ENCODE measurements at places on chromosomes 7 and 10.

DNA sequence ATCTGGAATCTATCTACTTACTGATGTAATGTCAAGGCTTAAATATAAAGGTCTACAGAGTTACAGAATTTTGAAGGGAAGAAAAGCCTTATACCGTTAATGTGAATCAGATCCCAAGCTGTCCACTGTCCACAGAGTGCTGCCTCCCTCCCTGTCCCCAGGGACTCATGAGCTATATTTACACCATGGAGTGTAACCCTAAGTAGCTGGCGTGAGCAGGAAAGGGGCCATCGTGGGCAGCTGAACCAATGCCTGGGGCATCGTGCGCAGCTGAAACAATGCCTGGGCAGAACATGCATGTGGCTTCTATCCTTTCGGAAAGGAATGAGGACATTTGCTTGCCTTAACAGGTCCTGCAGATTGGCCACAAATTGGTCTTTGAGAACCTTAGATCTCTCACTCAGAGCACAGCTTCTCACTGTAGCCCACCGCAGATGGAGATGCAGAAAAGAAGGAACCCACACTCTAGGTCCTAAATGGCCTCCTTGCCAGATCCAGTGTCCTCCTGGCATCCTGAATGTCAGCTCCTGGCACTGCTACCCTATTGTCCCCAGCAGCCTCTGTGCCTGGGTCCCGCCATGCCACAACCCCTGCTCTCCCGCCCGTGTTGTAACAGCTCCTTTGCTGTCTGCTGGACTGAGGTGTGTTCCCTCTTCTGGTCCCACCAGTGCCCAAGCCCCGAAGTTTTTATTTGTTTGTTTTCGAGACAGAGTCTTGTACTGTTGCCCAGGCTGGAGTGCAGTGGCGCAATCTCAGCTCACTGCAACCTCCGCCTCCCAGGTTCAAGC, 30.3 kb downstream of the CCDC3 start:
- no peak for DNase-seq

DNA sequence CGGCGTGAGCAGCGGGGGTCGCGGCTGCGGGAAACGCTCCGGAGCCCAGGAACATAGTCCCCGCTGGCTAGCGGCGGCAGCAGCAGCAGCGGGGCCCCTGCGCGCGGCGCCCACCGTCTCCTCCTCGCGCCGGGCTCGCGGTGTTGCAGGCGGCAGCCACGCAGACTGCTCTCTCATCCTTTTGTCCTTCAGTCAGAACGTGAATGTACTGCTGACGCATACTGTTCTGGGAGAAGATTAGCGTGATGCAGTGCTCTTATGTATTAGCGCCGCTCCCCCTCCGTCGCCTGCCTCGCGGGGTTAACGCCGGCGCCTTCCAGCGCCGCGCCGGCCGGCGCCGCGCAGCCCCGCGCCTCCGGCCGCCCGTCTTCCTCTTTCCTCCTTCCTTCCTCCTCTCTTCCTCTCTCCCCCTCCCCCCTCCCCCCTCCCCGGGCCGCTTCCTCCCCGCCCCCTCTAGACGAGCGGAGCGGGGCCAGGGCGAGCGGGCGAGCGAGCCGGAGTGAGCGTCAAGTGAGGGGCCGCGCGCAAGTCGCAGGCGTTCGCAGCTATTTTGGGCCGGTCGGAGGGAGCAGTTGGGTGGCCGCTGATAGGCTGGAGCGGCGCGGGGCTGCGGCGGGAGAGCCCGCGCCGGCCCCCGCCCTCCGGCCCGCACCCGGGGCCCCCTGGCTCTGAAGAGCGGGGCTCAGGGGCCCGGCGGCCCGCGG, 816 bp upstream of the LRRC4 start:
- DNase-seq: peak; percentile 92

DNA sequence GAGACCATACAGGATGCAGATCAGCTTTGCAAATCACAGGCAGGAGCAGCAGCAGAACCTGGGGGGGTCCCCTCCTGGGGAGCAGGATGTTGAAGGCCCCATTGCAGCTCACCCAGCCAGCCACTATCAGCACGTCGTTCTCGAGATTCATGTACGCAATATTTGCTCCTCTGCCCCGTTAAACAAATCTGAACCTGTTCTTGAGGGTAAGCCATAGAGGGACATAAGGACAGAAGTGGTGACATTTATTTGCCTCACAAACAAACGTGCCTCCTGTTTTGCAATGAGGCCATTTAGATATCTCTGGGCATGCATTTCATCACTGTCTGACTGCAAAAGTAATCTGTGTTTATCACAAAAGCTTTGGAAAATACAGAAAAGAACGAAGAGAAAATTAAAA, 87.3 kb upstream of the BAIAP2L1 start:
- no peak for DNase-seq

- DNase-seq: no peak
Measured at GRCh38 chr7:7385421-7385820, 150.3 kb downstream of the COL28A1 start.

DNA sequence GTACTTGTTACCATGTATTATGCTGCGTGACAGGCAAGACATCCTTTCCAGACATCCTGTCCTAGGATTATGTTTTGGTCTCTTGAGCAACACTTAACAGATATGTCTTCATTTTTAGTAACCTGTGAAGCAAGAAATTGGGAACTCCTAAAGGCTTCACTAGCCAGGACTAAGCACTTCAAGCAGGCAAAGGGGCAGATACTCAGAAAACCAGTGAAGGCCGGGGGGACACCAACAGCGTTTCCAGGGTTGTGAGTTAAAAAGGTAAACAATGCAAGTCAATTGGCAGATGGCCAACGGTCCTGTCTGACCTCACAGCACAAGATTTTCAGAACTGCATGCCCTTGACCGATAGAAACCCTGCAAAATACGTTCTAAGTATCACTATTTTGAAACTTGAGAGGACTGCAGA, 77.6 kb upstream of the SFMBT2 start:
- peak; percentile 21 for DNase-seq

All from fibroblast of skin of right quadriceps (primary cell).